Astrocyte (in vitro differentiated cells and primary cell): ENCODE measurements at places on chromosomes 11 and 22.
A peak's percentile ranks its signal among the peaks of the same experiment; 100 is the strongest.

- no peak for DNase-seq
These were observed 31.0 kb downstream of the NAP1L4 start for GRCh38 chr11:2961080-2961479.

DNA sequence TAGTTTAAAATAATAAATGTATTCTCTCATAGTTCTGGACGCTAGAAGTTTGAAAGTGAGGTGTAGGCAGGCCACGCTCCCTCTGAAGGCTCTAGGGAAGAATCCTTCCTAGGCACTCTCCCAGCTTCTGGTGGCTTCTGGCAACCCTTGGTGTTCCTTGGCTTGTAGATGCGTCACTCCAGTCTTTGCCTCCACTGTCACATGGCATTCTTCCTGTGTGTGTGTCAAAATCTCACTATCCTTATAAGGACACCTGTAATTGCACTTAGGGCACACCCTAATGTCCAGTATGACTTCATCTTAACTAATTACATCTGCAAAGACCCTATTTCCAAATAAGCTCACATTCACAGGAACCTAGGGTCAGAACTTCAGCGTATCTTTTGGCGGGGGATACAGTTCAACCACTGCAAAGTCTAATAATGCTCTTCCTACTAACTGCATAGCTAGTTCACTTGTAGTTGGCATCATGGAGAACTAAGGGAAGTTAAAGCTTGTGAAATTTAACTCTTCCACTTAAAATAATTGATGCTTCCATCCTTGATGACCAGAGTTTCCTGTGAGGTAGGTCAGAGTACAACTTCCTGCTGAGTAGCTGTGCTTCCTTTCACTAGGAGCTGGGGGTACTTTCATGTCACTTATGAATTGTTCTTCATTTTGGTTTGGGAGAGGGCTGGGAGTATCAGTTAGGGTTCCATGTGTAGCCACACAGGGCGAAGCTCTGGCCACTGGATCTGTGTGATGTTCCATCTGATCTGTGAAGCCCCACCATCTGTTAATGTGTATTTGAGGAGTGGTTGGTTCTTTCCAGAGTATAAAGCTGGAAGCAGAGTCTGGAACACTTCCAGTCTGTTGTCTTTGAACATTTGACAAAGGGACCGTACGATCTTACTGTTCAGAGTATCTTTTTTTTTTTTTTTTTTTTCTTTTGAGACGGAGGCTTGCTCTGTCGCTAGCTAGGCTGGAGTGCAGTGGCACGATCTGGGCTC is 10.5 kb downstream of the YWHAH start:
- DNase-seq: peak; percentile 58

- peak; percentile 55 for DNase-seq
These were observed 11.9 kb upstream of the MDK start for GRCh38 chr11:46369458-46370152.

DNA sequence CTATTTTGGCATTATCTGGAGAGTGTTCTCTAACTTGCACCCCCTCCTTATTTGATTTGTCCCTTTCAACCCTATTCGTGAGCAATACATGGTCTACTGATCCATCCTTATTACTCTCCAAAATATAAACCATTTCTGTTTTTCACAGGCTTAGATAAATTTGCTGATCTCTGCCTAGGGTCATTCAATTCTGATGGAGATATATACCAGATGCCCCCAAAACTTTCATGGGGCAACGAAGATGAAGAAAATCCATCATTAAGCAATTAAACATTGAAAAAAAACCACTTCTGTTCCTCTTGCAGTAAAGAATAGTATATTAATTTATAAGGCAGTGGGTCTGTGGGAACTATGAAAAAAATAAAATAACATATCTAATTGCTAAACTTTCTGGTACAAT is 313.4 kb downstream of the CASP12 start:
- no peak for DNase-seq

DNA sequence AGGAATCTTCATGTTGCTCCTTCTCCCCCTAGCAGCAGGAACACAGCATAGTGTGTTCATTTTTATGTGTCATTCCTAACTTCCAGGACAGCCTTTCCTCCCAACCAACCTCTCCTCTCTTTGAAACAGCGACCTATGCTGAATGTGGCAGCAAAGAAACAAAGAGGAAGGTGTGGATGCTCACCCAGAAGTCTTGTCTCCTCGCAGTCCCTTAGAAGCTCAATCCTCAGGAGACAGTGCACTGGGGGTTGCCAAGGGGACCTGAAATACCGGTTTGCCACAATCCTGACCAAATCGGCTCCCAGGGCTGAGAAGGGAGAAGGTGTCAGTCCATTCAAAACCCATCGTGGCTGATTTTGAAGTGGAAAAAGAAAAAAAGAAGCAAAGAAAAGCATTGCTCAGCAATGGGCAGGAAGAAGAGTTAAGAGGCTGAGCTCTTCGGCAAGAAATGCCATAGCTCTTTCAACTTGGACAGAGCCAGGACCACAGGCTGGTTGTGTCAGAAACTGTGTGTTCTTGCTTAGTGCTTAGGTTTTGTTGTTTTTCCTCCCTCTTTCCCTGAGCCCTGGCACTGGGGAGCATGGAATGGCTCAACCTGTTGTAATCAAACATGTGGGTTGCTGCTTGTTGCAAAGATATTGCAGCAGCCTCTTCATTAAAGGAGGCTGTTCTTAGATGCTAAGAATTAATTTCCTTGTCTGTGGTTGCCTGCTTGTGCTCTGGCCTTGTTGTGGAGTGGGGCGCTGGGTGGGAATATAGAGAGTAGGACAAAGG is 30.4 kb upstream of the TENM4 start:
- DNase-seq: no peak

- DNase-seq: peak; percentile 74
These were observed 387.5 kb downstream of the KCNA4 start for GRCh38 chr11:29629286-29629685.

DNA sequence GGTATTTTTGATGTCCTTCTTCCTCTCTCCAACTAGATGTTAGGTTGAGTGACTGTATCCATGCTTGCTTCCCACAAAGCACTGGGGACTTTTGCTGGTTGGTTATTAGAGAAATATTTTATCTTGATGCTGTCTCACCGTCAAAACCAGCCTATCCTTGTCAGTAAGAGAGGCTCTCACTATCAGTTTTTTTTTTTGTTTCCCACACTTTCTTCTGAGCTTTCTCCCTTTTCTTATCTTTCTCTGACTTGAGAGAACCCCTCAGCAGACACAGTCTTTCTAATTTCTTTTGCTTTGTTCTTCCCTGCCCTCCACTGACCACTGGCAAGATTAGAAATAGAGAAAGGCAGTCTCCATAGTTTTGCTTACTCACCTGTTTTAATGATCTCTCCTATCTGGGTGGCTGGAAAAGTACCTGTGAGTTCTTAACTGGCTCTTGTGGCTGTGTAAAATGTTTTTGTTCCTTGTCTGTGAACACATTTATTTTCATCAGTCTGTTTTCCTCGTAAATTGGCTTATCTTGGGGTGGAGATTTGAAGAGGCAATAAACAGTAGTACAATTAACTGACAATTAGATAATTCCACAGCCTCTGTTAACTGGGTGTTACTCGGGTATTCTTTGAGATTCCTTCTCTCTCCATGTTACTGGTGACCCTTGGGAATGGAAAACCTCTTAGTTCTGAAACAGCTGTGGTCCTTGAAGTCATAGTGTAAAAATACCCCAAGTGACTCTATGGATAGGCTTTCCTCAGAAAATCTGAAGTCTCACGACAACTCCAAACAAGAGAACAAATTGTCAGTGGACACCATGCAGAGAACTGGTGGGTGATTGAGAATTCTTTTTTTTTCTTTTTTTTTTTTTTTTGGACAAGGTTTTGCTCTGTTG is at the start of gene NXPE1:
NXPE1 (minus strand) TSS at position 457 of the 886 bp plus-strand sequence. CDS start 8,680 bp downstream, outside the sequence.
- DNase-seq: no peak

DNA sequence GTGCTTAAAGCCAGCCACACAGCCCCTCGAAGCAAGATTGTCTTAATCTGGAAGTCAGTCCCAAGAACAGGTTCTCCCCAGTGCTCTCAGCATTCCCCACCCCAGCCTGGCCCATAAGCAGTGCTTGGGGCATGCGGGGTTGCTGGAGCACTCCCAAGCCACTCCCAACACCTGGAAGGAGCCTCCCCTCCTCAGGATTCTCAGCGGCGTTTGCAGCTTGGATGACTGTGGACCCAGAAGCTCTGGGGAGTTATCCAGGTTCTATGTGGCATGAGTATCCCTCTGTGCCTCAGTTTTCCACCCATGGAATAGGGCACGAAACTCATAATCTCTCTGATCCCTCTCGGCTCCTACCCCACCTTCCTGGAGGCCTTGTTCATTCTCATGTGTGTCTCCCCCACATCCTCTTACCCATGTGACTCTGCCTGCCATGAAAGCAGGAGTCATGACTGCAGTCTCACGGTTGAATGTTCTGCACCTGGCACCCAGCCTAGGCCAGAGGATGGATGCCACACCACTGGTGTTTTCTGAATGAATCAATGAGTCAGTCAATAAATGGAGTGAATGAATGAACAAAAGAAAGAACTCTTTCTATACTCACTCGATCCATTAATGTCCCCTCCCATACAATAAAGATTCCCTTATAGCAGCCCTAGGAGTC is 33.4 kb upstream of the WNT7B start:
- DNase-seq: peak; percentile 80

DNA sequence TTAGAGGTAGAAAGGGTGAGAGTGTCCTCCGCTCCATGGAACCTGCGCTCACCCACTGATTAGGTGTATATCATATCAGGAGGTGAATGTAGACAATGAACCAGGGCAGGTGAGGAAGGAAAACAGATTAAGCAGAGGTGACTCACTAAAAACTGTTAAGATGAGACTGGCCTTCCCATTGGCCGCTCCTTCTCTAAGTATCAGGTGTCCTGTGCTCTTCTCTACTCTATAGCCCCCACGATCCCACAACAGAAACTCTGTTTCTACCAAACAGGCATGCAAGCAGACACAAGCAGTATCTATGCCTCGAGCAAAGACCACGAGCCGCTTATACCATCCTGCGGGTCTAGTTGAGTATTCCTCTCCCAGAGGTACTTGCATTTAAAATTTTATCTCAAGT is 103.1 kb downstream of the SNX19 start:
- no peak for DNase-seq

DNA sequence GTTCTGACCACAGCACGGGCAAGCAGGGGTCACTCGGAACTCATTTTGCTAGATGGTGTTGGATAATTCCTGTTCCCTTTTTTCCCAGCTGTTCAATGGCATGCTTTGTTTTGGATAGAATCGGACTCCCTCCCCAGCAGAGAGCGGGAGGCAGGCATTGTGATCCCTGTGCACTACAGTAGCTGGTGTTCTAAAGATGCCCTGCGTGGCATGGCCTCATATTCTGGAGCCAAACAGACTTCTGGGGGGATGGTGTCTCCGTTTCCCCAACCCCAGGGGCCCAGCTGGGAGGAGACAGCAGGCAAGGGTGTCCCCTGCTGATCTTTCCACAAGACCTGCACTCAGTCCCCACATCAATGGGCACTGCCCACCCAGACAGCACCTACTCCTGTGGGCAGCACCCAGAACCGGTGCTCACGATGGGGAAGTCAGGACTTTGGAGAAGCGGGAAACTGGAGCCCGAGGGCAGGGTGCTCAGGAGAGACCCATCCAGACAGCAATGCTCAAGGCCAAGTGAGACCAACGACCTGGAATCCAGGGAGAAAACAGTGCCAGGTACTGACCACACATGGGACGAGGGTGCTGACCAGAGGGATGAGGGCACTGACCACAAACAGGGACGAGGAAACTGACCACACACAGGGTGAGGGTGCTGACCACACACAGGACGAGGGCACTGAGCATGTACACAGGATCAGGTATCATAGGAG is 934.9 kb downstream of the BRD1 start:
- DNase-seq: no peak

GRCh38 chr22:31852691-31853421 is 91.5 kb upstream of the YWHAH start:
- DNase-seq: no peak

DNA sequence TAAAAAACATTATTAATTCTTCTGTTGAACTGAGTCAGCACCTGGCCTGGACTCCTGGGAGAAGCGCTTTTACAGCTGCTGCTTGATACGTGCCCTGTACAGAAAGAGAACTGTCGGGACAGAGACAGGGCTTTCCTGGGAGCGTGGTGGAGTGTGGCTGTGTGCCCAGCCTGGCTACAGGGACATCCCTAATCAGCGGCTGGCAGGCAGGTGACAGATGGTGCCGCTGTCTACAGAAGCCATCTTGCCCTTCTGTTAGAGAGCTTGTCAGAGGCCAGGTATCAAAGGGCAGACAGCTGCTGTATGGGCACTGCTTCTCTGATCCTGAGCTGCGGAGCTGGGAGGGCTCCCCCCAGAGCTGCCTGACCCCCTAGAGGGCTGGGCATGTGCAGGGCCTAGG is 361.8 kb downstream of the TENM4 start:
- DNase-seq: no peak

- DNase-seq: no peak
These were observed 49.7 kb upstream of the BID start for GRCh38 chr22:17823964-17824363.

DNA sequence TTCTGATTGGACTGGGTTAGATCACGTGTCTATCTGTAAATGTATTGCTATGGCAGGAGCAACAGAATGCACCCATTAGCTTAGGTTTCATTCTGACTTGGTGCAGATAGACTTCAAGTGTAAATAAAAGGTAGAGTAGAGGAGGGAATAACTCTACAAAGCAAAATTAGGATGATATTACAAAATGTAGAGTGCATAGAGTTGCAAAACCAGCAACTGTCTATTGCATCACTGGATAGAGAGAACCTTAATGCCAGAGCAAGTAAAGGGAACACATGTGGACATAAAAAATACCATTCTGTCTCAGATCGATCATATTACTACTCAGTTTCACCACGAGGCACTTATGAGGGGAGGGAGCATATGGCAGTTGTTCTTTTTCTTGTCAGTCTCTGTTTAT is 22.0 kb upstream of the CAT start:
- DNase-seq: no peak

DNA sequence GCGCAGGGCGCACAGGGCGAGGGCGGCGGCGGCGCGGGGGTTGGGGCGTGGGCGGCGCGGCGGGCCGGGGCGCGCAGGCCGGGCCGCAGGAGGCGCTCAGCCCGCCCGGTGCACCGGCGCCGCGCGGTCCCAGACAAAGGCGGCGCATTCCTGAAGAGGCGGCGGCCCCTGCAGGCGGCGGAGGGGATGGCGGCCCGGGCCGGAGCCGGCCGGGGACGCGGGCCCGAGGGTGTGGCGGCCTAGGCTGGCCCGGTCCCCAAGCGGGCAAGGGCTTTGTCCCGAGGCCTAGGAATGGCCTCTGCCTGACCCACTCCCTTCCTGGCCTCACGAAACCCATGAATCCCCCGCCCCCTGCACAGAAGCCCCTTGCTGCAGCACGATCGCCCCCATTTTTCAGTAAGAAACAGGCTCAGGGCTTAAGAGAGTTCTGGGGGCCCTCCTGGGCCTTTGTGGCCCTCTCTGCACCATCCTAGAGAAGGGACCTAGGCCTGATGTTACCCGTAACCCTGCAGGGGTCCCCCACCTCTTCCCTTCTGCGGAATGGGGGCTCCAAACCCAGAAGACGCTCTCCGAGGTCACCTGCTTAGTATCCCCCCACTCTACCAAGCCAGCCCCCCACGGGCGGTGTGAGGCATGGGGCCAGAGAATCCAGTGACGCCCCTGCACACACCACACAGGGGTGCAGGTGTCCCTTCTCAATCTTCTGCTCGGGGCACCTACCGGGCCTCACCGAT is at the start of gene RTN4R:
RTN4R (minus strand) TSS at position 40 of the 734 bp plus-strand sequence. CDS start 226 bp downstream, outside the sequence.
- DNase-seq: no peak

- no peak for DNase-seq
These were observed 376.4 kb downstream of the BRD1 start for GRCh38 chr22:49451070-49451840.
